ENCODE measurements at places on chromosomes 1 and 21.

- DNase-seq = no peak
Observed at GRCh38 chr1:48016515-48016914, 19.3 kb upstream of the TRABD2B start.

DNA sequence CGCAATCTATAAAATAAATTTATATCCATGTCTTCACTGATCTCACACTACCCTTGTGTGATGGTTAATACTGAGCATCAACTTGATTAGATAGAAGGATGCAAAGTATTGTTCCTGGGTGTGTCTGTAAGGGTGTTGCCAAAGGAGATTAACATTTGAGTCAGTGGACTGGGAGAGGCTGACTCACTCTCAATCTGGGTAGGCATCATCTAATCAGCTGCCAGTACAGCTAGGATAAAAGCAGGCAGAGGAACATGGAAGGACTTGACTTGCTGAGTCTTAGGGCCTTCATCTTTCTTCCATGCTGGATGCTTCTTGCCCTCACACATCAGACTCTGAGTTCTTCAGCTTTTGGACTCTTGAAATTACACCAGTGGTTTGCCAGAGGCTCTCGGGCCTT is 615.4 kb downstream of the AGBL4 start:
- DNase-seq = no peak

DNA sequence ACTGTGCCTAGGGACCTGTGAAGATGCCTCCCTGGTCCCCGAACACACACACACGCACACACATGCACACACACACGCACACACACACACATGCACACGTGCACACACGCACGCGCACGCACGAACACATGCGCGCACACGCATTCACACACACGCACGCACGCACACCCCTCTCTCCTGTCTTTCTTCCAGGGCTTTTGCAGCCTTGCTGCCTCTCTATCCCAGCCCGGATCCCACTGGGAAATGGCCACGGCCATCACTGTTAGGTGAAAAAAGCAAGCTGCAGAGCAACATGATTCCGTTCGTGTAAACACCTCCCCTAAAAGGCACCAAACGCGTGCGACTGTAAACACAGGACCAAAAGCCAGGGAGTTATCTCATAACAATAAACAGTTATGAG is 39.7 kb downstream of the NKAIN1 start:
- DNase-seq = no peak

GRCh38 chr1:78284354-78284753 is 206.4 kb upstream of the PTGFR start:
- DNase-seq = no peak

DNA sequence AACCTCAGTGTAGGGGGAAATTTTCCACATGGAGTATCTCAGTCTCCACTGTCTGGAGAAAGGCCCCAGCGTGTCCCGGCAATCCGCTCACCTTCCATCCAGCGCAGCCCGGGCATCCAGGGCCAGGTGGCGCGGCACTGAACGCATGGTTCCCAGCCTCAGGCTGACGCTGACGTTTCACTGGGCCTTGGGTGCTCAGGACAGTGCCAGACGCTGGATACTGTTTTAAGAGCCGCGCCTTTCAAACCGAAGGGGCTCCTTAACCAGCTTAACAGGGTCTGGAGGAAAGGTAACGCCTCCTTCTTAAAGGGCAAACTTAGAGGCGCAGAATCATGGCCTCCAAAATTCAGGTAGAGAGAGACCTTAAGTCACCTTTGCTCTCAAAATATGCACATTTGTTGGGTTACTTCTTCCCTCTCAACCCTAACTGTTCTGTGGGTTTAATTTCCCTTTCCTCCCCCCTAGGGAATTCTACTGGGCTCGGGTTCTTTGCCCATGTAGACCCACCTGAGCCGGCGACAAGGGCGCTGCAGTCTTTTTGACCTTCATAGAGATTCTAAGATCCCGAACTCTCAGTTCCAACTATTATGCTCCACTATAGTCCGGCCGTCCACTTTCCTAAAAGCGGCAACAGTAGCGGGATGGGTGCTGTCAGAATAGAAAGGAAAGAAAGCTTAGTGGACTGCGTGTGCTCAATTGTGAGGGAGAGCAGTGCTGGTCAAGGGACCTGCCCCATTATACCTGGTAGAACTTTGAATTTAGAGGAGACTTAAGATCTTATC is 3.5 kb upstream of the LHX9 start:
- peak; percentile 4 for DNase-seq

- no peak for DNase-seq
Observed at GRCh38 chr1:6966326-6966725, 181.1 kb downstream of the CAMTA1 start.

GRCh38 chr1:180116964-180117763 is 37.5 kb upstream of the QSOX1 start:
- peak; percentile 71 for DNase-seq

- DNase-seq = peak; percentile 56
Observed at GRCh38 chr1:223844787-223845036, 1.0 kb downstream of the TP53BP2 start.

DNA sequence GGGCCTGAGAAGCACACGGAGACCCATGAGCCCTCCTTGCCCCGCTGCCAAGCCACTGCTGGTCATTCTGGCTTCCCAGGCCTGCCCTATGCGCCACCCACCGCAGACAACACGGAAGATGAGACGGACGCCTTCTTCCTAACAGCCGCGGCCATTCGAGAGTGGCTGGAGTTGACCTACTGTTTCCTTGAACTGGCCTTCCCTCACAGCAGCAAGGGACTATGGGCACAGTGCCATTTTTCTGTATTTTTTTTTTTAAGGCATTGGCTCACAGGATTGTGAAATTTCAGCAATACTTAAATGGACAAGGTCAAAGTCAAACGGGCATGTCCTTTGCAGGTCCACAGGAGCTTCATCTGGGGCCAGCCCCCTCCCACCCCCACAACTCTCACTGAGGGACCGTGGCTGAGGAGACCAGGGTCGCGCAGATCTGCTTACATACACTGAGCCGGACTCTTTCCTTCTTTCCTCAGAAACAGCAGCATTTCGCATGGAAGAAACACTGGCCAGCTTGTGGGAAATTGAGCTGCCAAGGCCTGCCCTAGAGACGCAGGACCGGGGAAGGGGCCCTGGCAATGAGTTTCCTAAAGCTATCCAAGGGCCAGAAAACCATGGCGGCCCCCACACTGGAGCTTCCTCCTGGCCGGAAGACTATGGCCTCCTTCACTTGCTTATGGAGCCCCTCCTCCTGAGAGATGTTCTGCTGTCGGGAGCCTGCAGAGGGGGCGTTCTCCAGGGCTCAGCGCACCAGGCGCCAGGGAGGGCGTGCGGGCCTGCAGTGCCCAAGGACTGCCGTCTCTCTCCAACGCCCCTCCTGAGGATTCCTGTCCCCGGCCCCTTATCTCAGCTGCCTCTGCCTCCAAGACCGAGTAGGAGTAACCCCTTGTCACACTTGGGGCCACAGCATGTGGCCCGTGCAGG is 98.9 kb downstream of the PGBD5 start:
- no peak for DNase-seq

GRCh38 chr21:14989359-14989758 is 75.4 kb downstream of the NRIP1 start:
- DNase-seq = no peak

- no peak for DNase-seq
Observed at GRCh38 chr1:36614571-36614970, 131.9 kb upstream of the CSF3R start.

GRCh38 chr1:24374891-24375786 is 38.4 kb downstream of the STPG1 start:
- DNase-seq = no peak

DNA sequence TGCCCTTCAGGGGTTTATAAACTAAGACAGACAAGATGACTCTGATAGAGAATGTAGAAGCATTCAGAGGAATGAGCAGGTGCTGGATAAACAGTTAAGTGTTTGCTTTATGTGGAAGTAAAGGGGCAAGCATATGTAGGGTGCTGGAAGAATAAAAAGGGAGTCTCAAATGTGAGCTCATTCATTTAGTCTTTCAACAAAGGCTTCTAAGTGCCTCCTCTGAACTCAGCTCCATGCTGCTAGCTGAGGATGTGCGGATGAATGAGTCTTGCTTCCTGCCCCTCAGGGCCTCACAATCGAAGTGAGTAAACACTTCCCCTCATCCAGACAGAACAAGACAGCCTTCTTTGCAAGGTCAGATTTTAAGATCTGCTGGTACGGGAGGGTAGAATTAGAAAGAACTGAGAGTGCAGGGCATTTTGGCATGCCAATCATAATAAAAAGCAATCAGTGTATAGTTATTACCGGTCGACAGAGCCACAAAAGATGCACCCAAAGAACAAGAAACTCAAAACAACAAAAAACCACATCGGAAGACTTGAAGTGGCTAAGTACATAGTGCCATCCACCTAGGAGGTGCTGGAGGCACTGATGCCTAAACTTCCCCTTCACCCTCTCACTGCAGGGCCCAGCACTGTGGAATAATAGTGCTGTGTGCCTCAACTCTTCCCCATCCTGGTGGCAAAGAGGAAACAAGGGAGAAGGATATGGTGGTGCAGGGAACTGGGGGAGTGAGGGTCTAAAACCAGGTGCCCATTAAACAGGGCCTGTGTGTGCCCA is 69.8 kb downstream of the TNR start:
- DNase-seq = no peak

- peak; percentile 71 for DNase-seq
Observed at GRCh38 chr1:43936431-43937151, 3.0 kb downstream of the ARTN start.

- DNase-seq = peak; percentile 92
Observed at GRCh38 chr1:43069461-43070050, 102.5 kb downstream of the EBNA1BP2 start.

GRCh38 chr1:24923485-24924113 is 6.5 kb downstream of the RUNX3 start:
- no peak for DNase-seq

- DNase-seq = no peak
Observed at GRCh38 chr1:234533975-234534876, 55.2 kb upstream of the TARBP1 start.
